ENCODE measurements at places on chromosomes 7 and 10.

DNA sequence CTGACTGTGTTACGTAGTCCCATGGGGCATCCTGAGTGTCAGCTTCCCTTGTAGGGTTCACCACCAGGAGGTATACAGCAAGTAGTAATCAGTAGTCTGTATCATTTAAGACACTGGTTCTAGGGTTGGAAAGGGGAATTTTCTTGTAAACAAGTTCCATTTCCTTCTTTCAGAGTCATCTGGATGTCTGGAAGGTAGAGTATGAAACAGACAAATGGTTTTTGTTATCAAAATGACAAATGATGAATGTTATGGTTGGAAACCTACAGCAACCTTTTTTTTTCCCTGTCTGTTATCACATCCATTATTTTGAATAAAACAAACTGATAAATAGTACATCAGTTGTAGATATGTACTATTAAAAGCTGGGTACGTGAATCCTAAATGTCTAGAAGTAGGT is 19.1 kb downstream of the SEMA3A start:
- DNase-seq, result no peak

DNA sequence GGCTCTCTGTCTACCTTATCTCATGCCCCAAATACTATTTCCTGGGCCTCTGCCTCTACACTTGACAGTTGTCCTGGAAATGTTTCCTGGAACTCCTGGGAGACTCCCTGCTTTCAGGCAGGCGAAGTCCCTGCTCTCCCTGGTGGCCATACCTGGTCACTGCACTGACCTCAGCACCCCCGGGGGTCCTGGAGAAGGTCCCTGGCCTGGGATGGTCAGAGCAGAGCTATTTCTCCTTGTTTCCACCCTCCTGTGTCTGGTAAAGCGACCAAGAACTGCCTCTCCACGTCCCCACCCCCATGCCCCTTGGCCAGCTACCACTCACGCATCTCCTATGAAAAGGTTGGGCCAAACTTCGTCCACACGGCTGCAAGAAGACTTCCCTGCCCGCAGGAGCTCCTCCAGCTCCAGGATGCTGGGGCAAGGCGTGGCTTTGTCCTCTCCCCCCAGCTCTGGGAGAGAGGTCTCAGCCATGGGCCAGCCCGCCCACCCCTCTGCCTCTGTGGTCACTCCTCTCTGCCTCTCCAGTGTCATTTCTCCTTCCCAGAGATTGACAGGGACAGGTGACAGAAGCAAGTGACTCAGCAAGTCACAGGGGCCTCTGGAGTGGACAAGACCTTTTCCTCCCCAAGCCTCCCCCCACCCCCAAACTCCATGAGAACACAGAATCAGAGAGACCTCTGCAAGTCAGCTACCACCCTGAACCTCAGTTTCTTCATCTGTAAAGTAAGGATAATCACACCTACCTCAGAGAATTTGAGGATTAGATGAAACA is 2.6 kb upstream of the SAMD8 start:
- DNase-seq, result no peak

- no peak for DNase-seq
These were observed 98.3 kb downstream of the TMEM130 start for GRCh38 chr7:98771519-98771918.

DNA sequence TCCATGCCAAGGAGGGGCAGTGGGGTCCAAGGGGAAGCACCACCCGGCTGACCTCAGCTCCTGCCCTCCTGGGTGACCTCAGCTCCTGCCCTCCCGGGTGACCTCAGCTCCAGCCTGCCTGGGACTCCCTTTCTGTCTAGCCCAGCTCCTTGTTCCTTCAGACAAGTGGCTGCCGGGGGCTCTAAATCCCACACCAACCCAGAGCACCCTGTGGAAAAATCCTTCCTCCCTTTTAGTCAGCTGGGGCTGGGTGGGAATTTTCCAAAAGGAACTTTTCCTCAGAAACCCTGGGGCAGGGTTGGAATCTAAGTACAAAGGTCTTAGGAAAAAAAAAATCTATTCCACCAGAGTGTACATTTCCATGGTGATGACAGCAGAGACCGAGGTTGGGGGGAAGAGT is 36.3 kb downstream of the AKR1B1 start:
- no peak for DNase-seq

DNA sequence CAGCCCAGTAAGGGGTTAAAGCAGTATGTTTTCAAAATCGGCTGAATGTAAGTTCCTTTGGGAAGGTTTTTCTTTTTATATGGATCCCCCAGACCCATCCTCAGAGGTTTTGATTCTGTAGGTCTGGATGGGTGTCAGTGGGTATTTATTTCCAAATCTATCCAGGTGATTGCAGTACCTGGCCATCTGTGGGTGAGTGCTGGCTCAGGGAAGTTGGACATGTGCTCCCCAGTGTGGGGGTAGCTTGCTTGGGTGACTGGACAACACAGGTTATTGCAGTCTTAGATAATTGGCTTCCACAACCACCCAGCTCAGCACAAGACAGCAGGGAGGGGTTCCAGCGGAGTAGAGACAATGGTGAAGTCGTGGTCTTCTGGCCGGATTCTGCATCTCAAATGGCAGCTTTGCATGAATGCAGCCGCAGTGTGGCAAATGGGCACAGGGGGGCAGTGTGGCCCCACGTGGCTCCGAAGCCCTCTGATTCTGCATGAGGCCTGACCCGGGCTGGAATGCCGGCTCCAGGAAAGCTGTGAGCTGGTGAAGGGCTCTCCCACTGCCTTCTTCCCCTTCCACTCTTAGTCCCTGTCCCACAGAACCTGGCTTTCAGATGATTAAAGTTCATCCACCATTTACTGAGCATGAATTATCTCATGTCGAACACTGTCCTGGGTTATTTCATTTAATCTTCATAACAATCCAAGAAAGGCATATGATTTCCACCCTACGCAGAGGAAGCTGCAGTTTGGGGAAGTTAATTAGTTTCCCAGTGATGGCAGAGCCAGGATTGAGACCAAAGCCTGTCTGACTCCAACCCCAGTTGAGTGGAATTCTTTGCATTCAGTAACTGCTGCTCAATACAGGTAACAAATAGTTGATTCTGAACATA is 64.5 kb upstream of the SYPL1 start:
- peak; percentile 35 for DNase-seq

- no peak for DNase-seq
These were observed 1020.9 kb downstream of the GATA3 start for GRCh38 chr10:9075420-9075819.

GRCh38 chr7:108054537-108054936 is 51.6 kb upstream of the LAMB1 start:
- DNase-seq, result no peak

DNA sequence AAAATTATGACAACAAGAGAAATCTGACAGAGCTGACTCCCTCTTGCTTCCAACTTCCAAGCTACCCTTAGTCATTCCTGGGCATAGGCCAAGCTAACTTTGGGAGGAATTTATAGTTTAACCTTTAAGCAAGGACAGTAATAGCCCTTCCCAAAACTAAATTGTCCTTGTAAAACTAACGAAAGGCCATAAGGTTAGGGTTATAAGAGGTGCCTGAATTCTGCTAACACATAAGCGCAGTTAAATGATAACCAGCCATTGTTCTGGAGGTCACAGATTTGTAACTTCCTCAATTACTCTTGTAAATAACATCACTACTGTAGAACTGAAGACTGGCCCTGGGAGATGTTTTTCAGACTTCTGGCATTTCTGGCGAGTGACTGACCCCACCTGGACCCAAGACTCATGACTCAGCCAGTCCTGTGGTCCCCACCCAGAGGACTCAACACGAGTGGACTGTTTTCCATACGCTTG is 481.2 kb downstream of the KCNMA1 start:
- DNase-seq, result no peak

- no peak for DNase-seq
These were observed 251.3 kb upstream of the TCF7L2 start for GRCh38 chr10:112698818-112699164.

GRCh38 chr7:69537691-69538090 is 60.6 kb upstream of the AUTS2 start:
- no peak for DNase-seq

DNA sequence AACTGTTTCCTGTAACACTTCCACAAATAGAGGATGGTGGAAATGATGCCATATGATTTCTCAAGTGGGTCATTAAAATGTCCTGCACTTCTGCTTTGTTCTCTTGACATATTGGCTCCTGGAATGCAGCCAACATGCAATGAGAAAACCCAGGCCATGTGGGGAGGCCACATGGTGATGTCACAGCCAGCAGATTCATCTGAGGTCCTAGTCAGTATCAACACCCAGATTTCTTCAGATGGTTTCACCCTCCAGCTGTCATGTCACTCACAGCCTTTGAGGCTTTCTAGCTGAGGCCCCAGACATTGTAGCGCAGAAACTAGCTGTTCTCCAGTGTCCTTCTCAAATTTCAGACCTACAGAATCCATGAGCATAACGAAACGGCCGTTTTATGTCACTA is 102.3 kb upstream of the NUPR2 start:
- no peak for DNase-seq

DNA sequence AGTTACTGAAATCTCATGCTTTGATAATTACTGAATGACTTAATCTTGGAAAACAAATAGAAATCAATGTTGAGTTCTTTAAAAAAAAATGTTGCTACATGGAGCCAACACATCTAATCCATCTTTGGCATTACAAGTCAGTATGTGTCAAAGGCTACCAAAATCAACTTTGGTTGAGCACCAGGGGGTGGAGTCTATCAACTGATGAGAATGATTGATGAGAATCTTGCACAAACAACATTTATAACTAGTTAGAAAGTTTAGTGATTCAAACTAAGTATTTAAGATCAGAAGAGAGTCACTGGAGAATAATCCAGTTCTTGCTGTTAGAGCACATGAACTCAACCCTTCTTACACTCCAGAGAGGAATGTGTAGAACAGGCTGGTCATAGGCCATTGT is 70.5 kb upstream of the LRRC17 start:
- DNase-seq, result no peak

All from activated CD8-positive, alpha-beta memory T cell treated with anti-CD3 and anti-CD28 coated beads for 4 hours (primary cell).